ENCODE measurements at places on chromosomes 12 and 14. TPM values are rescaled to one million over a fixed set of nuclear protein-coding genes. Genes with fewer than 3 reads are reported as not detected.

Gene CEP170B
- total RNA-seq = 24.7 TPM

DNA sequence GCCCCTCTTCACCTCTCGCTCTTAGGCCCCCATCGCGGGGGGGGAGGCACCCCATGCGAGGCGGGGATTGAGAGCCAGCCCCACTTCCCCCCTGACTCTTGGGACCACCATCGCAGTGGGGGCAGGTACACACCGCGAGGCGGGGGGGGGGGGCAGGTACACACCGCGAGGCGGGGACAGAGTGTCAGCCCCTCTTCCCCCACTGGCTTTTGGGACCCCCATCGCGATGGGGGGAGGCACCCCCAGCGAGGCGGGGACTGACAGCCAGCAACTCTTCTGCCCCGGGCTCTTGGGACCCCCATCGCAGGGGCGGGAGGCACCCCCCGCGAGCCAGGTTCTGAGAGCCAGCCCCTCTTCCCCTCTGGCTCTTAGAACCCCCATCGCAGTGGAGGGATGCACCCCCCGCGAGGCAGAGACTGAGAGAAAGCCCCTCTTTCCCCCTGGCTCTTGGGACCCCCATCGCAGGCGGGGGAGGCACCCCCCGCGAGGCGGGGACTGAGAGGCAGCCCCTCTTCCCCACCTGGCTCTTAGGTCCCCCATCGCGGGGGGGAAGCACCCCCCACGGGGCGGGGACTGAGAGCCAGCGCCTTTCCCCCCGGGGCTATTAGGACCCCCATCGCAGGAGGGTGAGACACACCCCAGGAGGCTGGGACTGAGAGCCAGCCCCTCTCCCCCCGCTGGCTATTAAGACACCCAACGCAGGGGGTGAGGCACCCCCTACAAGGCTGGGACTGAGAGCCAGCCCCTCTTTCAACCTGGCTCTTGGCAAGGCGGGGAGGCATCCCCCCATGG, 196.5 kb upstream of the PZP start:
- no peaks in the 10 kb centered on the region for H3K27me3 ChIP-seq
- no peak overlapping the region for H3K4me3 ChIP-seq
- no peak overlapping the region for H3K27ac ChIP-seq
- H3K36me3 ChIP-seq = no peaks in the 10 kb centered on the region
- no peaks in the 10 kb centered on the region for H3K4me1 ChIP-seq

DNA sequence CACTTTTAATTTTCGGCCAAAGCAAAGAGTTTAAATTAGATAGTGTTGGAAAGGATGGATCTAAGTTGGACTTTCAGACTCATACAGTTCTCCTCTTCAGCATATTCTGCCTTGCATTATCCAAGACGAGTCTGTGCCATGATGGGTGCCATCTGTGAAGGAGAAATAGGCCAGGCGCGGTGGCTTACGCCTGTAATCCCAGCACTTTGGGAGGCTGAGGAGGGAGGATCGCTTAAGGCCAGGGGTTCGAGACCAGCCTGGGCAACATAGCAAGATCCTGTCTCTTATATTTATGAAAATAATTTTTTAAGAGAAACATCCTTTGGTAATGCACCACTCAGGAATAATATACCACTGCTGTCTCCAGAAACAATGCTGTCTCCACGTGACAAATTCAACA, 6.5 kb downstream of the AK7 start:
- no peaks in the 10 kb centered on the region for H3K36me3 ChIP-seq
- H3K4me1 ChIP-seq = no peaks in the 10 kb centered on the region
- H3K4me3 ChIP-seq = no peak overlapping the region

DNA sequence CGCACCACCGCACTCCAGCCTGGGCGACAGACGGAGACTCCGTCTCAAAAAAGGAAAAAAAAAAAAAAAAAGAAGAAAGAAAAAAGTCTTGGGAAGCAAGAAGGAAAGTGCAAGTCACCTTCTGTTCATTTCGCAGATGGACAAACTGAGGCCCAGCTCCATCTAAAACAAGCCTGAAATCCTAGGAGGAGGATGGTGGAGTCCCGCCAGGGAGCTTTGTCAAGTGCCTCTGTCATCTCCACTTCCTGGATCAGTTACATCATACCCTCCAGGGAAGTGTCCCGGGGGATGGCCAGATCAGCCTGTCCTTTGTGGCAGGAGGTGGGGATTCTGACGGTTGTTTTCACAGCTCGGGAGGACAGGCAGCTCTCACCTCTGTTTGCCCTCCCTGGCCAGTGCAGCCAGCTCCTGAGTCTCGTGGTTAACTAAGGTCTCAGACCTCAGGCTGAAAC, 8.7 kb upstream of the SDSL start:
- H3K36me3 ChIP-seq = no peaks in the 10 kb centered on the region
- no peak overlapping the region for H3K4me3 ChIP-seq
- peaks cover 3% of the 10 kb centered on the region for H3K27me3 ChIP-seq
- H3K4me1 ChIP-seq = peaks cover 9% of the 10 kb centered on the region

DNA sequence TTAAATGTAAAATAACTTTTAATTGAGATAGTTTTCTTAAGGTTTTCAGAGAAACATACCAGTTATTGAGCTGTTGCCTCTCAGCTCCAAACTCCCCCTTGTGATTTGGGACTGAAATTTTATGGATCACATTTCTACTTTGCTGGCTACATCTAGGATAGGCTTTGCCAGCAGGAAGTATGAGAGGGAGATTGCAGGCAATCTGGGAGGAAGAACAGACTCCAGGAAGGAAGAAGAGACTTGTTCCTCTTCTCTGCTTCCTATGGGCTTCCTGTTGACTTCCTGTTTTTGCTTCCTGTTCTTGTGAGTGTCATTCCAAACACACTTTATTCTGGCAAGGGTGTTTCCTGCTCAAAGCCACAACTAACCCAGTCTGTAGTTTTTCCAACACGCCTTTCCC, 312.9 kb downstream of the ITPR2 start:
- no peaks in the 10 kb centered on the region for H3K27me3 ChIP-seq
- H3K36me3 ChIP-seq = no peaks in the 10 kb centered on the region
- no peak for DNase-seq
- no peak overlapping the region for H3K4me3 ChIP-seq
- no peak overlapping the region for H3K27ac ChIP-seq
- H3K4me1 ChIP-seq = no peaks in the 10 kb centered on the region

DNA sequence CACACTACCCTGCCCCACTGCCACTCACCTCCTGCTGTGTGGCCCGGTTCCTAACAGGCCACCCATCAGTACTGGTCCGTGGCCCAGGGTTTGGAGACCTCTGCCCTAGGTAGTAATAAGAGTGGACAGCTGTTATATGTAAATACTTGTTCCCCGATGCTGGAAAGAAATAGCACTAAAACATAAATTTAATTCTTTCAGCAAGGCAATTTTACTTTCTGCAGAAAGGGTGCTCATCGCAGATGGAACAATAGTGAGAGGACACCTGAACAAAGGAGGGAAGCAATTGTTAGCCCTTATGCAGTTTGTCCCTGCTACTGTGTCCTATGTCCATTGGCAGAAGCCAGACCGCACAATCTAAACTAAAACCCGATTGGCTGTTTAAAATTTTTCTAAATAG, 5.9 kb upstream of the CYP46A1 start:
- peak overlapping the region; percentile 62 for H3K27ac ChIP-seq
- H3K36me3 ChIP-seq = no peaks in the 10 kb centered on the region
- no peak for DNase-seq
- peaks cover 7% of the 10 kb centered on the region for H3K4me1 ChIP-seq
- no peaks in the 10 kb centered on the region for H3K27me3 ChIP-seq

GRCh38 chr14:55850825-55851241, 267.4 kb upstream of the PELI2 start:
- DNase-seq = no peak
- H3K27me3 ChIP-seq = no peaks in the 10 kb centered on the region
